ENCODE measurements at places on chromosomes 4 and X.

DNA sequence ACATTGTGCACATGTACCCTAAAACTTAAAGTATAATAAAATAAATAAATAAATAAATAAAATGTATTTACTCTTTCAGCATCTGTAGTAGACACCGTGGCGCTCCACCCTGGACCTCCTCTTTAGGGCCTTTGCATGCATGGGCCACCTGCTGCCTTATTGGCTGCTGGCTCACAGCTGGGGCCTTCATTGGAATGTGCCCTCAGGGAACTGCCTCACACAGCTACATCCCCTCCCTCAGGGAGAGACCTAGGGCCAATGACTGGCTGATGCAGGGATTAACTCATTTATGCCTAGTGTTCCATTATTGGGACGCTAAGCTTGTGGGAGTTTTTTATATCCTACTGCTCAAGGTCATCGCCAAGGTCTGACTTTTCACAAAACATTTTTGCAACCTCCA, 302.9 kb upstream of the FTHL17 start:
- DNase-seq, result no peak

- DNase-seq, result no peak
Measured at GRCh38 chrX:118355225-118355920, 9.5 kb downstream of the WDR44 start.

- DNase-seq, result no peak
Measured at GRCh38 chr4:118973295-118973694, 84.6 kb downstream of the SYNPO2 start.

GRCh38 chrX:30906726-30907125, 17.7 kb upstream of the TAB3 start:
- DNase-seq, result no peak

GRCh38 chr4:57877047-57877458, 766.9 kb upstream of the IGFBP7 start:
- DNase-seq, result no peak

GRCh38 chrX:149682031-149682430, 29.8 kb upstream of the MAGEA11 start:
- DNase-seq, result no peak

Data from stimulated activated CD4-positive, alpha-beta T cell treated with anti-CD3 and anti-CD28 coated beads, Interleukin-1b, Interleukin-23, amount 100 ng/mL, for 48 hours (primary cell).